ENCODE measurements at places on chromosomes 7 and 10.

- no peak for DNase-seq
Measured at GRCh38 chr7:40516376-40516775, 381.6 kb downstream of the SUGCT start.

DNA sequence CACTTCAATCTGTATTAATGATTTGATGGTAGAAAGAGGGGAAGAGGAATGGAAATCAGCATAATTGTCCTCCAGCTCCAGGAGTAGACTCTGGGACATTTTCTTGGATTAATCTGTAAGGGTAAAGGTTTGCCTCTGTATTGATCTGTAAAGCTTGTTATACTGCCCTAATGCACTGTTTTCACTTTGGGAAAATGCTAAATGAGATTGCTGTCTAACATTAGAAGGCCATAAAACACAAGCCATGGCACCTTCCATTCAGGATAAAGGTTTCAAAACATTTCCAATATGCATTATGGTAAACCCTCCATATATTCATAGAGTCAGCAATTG lies 222.8 kb upstream of the PLXNA4 start:
- no peak for DNase-seq

GRCh38 chr10:62694537-62695126 lies 109.9 kb upstream of the ADO start:
- no peak for DNase-seq

- no peak for DNase-seq
Measured at GRCh38 chr10:48765039-48765438, 80.4 kb downstream of the WDFY4 start.

DNA sequence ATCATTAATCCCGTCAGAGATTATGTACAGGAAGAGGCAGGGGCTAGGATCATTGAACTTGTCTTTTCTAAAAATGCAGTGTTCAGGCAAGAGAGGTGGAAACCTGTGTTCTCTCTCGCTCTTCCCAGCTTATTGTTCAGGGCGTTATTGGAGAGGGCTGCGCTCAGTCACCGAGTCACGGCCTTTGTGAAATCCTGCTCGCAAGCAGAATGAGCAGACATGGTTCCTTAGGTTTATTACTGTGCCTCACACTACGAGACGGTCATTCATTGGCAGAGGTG lies 631 bp upstream of the PRKRIP1 start:
- no peak for DNase-seq

GRCh38 chr10:84484541-84484940 lies 156.2 kb downstream of the CCSER2 start:
- no peak for DNase-seq

DNA sequence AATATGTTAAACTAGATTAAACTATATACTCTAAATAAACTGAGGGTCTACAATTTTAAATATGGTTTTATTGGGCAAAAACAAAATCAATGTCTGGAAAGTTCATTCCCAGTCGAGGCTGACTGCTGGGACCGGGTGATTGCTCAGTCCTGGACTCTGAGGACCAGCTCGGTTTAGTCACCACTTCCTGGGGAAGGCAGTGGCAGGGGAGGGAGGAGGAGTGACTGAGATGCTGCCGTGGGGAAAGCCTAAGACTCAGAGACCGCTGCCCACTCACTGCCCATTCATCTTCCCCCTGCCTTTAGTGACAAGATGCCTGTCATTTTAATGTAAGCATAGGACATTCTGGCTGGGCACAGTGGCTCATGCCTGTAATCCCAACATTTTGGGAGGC lies 29.0 kb downstream of the ATOH7 start:
- DNase-seq: no peak

DNA sequence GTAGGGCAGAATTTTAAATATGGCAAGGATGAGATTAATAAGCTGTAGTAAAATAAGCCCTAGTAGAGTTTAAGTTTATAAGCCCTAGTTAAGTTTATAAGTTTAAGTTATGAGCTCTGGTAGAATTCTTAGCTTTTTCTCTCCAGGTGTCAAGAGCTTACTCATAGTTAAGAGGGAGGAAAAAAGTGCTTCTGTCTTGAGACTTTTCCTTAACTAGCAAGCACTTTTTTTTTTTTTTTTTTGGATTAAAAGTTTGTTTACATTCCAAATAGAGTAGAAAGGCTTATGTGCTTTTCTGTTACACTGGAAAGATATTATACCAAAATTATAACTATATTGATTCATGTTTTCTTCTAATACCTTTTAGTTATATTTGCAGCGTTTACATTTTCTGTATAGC lies 25.5 kb upstream of the MPP7 start:
- no peak for DNase-seq

GRCh38 chr10:116873134-116873533 lies 23.8 kb downstream of the ENO4 start:
- no peak for DNase-seq

- DNase-seq: no peak
Measured at GRCh38 chr10:25824050-25824449, 110.0 kb upstream of the MYO3A start.

DNA sequence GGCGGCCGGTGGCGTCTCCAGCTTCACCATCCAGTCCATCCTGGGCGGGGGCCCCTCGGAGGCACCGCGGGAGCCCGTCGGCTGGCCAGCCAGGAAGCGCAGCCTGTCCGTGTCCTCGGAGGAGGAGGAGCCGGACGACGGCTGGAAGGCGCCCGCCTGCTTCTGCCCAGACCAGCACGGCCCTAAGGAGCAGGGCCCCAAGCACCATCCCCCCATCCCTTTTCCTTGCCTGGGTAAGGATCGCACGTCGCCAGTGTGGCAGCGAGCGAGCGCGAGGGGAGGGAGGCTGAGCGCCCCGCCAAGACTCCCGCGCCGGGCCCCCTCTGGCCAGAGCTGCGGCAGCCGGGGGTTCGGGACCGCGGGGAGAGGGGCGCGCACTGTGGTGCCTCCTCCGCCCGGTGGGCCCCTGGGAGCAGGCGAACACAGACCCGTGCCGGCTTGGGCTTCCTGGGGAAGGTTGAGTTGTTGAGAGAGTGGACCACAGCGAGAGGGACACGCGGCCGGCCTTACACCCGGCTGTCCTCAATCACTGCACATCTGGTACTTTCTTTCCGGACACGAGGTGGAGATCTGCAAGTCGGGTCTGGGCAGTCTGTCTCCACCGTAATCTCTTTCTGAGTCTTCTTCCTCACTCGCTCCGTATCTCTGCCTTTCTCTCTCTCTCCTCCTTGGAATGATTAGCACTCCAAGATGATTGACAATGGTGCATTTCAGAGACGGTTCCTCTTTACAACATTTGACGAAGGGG lies 652 bp downstream of the HMX2 start:
- DNase-seq: no peak

- DNase-seq: no peak
Measured at GRCh38 chr7:101104193-101104713, 19.0 kb downstream of the TRIM56 start.

DNA sequence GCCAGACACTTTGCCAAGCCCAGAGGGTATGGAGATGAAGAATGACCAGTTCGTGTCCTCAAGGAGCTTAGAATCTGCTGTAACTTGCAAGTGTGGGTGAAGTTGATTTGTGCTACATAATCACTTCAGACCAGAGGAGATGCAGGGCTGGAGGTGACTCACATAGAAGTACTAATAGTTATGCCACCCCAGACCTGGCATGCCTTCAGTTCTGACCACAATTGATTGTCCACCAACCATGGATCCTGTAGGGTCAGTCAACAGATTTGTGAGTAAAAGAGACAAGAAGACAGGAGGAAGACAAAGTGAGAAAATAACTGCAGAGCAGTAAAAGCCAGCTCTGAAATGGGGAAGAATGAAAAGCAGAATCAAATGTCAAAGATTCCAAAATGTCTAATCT lies 51.2 kb upstream of the BMPER start:
- no peak for DNase-seq

DNA sequence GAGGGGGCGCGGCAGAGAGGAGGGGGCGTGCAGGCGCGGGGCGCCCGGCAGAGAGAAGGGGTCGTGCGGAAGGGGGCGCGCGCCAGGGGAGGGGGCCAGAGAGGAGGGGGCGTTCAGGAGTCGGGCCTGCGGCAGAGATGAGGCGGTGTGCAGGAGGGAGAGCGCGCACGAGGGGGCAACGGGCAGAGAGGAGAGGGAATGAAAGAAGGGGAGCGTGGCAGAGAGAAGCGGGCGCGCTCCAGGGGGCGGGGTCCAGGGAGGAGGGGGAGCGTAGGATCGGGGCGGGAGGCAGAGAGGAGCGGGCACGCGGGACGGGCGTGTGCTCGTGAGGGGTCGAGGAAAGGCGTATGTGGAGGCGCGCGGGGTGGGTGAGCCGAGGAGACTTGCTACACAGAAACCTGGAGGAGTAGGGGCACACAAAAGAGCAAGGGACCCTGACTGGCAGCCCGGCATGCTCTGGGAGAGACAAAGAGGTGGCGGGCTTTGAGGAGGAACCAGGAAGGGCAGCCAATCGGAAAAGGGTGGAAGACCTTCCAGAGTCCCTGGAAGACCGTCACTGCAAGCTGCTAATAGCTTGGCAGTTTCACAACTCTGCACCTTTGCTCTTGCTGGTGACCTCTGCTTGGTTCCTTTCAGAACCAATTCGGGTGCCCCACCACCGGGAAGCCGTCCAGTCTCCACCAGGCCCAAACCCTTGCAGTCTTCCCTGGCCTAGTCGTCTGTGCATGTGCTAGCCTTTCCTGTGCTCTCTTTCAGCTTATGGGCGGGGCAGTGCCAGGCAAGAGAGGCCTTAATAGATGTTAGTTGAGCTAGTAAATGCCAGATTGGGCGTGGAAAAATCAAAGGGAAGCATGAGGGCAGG lies 639 bp downstream of the DYDC2 start:
- DNase-seq: no peak

DNA sequence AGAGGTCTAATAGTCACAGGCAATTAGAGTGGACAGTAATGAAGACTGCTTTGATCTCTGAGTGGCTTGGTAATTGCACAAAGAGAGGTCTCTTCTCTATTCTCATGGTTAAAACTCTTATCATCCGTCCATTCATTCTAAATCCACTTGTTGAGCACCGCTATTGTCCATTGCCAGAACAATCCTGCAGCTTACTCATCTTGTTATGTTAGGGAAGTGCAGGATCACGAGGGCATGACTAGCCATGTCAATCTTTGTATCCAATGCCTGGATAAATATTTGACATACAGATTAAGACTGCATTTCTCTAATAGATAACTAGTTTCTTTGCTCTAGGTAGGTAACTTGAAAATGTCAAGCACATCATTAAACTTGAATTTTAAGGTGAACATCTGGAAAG lies 14.9 kb downstream of the SFTPD start:
- no peak for DNase-seq
